ENCODE measurements at places on chromosomes 11 and 22. TPM values are rescaled to one million over a fixed set of nuclear protein-coding genes. Genes with fewer than 3 reads are reported as not detected.

The OR2D2 gene
- 0.40 TPM for total RNA-seq

The RIC3 gene
- total RNA-seq = 0.79 TPM

The ADSL gene
- total RNA-seq = 26.4 TPM

The KRTAP5-8 gene
- not detected for total RNA-seq

The KCNK4 gene
- not detected for total RNA-seq

The MRGPRF gene
- total RNA-seq = 17.9 TPM

The OSM gene
- 0.44 TPM for total RNA-seq

The APOBEC3H gene
- total RNA-seq = 0.45 TPM

The MRPL16 gene
- 51.6 TPM for total RNA-seq

Data from colonic mucosa (tissue), 4 donors.